ENCODE measurements at places on chromosomes 1 and 21.

- no peak for DNase-seq
These were observed 200.2 kb downstream of the SDCCAG8 start for GRCh38 chr1:243455760-243456651.

DNA sequence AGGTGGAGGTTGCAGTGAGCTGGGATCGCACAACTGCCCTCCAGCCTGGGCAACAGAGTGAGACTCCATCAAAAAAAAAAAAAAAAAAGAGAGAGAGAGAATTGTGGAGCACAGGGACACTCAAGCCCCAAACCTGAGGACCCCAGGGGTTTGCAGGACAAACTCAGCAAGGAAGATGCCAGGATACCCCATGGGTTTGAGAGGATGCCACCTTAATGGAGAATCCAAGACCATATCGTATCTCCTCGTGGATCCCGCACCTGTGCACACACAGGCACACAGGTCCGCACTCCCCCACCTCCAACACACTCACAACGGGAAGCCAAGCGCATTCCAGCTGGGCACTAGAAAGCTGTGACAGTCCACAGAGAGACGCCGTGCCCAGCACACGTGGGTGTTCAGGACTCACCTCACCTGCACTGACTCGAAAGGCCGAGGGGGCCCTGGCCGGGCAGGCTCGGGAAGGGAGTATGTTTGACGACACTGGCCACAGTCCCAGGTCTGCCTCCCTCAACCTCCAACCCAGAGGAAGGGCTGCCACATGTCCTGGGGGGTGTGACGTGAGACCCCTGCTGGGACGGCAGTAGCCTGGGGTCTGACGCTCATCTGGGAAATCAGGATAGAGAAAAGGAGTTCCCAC, 11.1 kb downstream of the CHD5 start:
- no peak for DNase-seq

DNA sequence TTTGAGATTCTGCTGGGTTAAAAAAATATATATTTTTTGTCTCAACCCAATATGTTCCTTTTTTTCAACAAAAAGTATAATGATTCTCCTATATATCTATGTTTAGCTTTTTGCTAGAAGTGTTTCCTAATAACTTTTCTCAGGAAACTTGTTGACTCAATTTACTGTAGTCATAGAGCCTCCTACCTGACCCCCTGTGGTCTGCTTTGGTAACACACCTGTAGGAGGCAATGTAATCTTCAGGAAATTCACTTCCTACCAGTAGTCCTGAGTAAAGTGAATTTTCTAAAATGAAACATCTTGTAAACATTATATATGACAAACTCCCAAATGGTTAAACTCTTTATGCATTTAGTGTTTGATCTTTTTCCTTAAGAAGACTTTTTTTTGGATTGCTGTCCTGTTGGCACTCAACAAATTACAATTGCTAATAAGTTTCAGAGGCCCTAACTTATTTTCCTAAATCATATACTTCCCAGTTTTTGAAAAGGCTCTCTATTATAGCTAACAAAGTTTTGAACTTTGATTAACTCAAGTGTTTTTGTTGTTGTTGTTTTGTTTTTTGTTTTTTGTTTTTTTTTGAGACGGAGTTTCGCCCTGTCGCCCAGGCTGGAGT, 118.3 kb downstream of the OLFML2B start:
- DNase-seq = no peak

DNA sequence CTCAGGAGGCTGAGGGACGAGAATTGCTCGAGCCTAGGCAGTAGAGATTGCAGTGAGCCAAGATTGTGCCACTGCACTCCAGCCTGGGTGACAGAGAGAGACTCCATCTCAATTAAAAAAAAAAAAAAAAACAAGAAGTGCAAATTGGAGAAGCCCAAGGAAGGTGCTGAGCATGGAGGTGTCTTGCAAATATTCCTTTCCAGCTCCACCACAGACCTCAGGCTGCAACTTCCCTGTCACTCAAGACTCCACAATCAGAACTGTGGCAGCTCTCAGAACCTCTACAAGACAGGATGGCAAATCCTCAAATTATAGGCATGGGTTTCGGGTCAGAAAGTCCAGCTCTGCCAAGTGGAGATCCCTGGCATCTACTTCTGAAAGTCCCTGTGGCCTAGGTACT, 104.4 kb upstream of the TIAM1 start:
- DNase-seq = no peak

GRCh38 chr1:66095190-66095589, 302.5 kb downstream of the PDE4B start:
- DNase-seq = no peak
